Activated T-cell treated with anti-CD3 and anti-CD28 coated beads for 48 hours (primary cell): ENCODE measurements at places on chromosomes 7 and 10.

DNA sequence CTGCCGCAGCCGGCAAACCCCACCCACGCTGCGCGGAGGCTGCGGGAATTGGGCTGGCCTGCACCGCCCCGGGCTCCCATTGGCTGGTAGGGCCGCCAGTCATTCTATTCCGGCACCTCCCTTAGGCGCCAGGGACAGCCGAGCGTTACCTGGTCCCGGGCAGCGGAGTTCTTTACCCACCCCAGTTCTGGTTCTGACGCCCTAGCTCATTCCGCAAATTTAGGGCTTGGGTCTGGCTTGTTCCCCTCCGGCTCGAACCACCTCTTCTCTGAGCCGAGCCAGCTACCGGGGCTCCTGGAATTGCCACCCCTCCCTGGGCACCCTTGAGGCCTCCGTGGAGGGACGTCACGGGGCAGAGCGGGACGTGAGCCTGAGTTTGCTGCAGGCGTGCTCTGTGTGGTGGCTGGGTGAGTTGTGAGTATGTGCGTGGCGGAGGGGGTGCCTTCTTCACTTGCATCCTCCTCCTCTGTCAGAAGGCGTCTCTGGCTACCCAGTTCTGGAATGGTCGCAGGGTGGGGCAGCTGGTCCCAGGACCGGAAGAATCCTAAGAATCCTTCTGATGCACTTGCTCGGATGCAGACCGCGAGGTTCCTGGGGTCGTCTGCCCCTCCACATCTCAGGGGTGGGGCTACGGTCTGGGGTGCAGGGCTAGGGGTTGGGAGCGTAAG lies at the start of the genes PDZD7 and SFXN3:
TSS of gene PDZD7 (minus strand) at position 2 of the 668 bp plus-strand sequence. CDS start 910 bp downstream, outside the sequence.
TSS of gene SFXN3 (plus strand) at position 107 of the 668 bp plus-strand sequence. CDS start 3,461 bp downstream, outside the sequence.
- peak; percentile 96 for DNase-seq

GRCh38 chr7:8177109-8177933 lies 84.6 kb downstream of the ICA1 start:
- DNase-seq = no peak

DNA sequence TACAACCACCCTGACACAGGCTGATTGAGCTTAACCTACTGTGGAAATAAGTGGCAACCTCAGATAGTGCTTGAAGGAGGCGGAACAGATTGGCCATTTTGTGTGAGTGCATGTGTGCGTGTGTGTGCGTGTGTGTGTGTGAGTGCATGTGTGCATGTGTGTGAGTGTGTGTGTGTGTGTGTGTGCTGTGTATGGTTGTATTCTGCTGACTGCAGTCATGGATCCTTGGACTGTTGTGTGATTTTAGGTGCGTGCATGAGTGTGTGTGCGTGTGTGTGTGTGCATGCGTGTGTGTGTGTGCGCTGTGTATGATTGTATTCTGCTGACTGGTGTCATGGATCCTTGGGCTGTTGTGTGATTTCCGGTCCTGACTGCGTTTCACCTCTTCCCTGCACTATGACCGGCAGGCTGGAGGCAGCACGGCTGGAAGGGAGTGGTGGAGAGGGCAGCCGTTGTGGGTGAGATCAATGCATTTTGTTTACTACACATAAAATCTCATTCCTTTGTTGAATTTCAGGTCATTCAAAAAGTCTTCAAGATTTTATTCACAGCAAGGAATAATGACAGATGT lies 6.3 kb downstream of the IQCE start:
- DNase-seq = no peak

GRCh38 chr10:90407131-90407530 lies 450.7 kb downstream of the HTR7 start:
- no peak for DNase-seq

DNA sequence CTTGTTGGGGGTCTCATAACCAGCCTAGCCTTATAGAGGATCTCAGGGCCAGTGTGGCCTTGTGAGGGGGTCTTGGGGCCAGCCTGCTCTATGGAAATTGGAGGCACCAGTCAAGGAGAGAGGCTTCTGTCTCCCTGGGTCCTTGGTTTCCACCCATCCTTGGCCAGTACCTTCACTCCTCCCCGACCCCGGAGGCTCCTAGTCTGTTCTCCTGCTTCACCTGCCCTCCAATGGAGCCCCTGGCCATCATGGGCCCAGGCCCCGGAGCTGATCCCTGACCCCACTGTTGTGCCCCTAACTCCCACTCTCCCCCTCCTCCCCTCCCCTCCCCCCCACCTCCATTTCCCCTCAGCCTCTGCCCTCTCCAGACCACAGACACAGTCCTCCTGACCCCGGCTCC lies 29.7 kb downstream of the RASGEF1A start:
- DNase-seq = no peak

- no peak for DNase-seq
Measured at GRCh38 chr10:132626019-132626760, 88.6 kb downstream of the INPP5A start.

GRCh38 chr10:91598211-91598977 lies 34.5 kb downstream of the PPP1R3C start:
- no peak for DNase-seq

DNA sequence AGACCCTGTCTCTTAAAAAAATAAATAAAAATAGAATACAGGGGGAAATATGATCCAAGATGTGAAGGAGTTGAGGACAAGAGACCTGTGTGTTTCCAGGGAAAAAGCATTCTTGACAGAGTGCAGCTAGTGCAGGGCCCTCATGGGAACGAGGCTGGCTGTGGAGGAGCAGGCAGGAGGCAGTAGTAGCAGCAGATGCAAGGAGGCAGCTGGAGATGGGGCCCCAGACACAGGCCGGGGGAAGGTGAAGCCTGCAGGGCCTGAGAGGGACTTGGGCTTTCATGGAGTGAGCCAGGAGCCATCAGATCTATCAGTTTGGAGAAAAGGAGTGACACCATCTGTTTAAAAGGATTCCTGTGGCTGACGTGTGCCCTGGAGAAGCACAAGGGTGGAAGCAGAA lies 71.4 kb upstream of the ZNF438 start:
- no peak for DNase-seq

GRCh38 chr10:71045936-71046335 lies 157.6 kb upstream of the PCBD1 start:
- DNase-seq = no peak

DNA sequence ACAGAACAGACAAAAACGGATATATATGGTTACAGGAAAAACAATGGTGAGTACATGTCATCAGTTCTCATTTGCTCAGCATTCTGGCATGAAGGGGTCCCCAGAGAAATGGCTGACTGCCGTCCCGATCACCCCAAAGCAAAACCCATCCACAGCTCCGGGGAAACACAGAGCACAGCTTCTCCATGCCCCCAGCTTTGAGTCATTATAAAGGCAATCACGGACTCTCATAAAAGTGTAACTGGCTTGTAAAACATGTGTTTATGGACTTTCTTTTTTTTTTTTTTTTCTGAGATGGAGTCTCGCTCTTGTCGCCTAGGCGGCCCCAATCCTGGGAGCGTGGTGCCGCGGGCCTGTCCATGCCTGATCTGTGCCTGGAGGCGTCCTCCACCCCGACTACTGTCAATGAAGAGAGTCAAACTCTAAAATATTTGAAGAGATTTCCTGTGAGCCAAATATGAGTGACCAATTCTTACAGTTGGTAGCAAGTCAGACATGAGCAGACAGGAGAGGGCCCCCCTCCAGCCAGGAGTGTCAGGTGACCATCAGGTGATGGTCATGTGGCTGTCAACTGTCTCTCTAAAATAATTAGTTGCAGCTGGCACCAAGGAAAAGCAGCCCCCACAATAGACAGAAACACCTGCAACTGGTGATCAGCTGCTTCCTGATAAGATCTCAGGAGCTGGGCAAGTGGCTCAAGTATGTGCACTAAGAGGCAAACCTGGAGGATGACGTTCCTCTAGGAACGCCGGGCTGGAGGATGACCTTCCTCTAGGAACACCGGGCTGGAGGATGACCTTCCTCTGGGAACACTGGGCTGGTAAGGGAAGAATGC lies 21.7 kb upstream of the NOM1 start:
- DNase-seq = no peak

- DNase-seq = no peak
Measured at GRCh38 chr7:137404660-137405317, 61.3 kb upstream of the PTN start.

- no peak for DNase-seq
Measured at GRCh38 chr7:16817536-16817935, 12.7 kb upstream of the AGR2 start.

GRCh38 chr7:3412871-3413270 lies 111.8 kb downstream of the SDK1 start:
- no peak for DNase-seq

GRCh38 chr10:2300231-2300630 lies 562.9 kb upstream of the ADARB2 start:
- DNase-seq = no peak

- DNase-seq = no peak
Measured at GRCh38 chr7:49074538-49074937, 150.2 kb downstream of the CDC14C start.

DNA sequence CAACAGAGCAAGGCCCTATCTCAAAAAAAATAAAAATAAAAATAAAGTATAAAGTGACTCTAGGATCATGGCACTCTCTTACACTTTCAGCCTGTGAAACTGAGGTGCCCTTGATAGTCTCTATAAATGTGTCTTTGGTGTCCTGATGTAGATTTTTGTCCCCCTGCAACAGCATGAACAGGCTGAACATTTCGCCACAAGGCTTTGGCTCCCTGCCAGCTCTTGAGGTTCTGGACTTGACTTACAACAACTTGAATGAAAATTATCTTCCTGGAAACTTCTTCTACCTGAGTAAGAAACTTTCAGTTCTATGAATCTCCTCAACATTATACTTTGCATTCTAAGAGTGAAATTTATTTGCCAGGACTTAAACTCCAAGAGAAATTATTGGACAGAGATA lies 48.1 kb upstream of the BMS1 start:
- DNase-seq = no peak

DNA sequence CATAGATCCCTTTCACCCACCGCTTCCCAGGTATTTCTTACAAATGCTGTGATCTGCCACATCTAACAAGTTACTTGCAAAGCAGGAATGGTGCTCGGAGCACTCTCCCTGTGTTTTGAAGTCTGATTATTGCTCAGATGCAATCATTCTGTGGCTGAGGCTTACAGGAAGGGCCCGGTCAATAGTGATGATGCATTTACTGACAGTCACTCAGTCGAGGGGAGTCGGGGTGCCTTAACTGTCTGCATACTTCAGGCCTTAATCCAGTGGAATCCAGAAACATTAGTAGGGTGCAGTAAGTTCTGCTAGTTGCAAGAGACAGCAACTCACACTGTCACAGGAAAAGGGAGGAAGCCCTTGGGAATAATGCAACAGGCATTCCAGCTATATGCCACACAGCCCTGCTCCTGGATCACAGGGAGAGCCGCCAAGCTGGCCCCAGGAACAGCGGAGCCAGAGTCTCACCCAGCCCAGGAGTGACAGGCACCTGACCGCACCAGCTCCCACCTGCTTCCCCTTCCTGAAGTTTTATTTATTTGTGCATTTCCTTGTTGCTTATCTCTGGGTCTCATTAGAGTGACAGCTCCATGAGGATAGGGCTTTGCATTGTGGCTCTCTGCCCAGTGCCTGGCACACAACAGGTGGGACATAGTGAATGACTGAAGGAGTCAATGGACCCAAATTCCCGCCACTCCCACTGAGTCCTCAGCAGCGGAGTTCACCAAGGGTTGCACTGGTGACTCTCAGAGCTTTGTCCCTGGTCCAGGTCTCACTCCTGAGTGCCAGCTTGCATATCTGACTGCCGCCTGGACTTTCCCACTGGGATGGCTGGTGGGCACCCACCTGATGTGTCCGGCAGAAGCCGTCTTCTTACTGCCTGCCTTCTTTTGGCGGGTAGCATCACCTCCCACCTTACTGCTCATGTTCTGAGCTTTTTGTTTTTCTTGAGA lies 212.5 kb upstream of the SH2B2 start:
- DNase-seq = no peak
